Esophagus squamous epithelium (tissue), 5 donors: ENCODE measurements at places on chromosomes 2 and 18.

GRCh38 chr18:72530622-72531021, 13.5 kb downstream of the CBLN2 start:
- DNase-seq, result no peak

GRCh38 chr18:62894681-62895390, 179.5 kb downstream of the PHLPP1 start:
- DNase-seq, result no peak

- DNase-seq, result no peak
Measured at GRCh38 chr2:226934546-226935201, 98.8 kb downstream of the RHBDD1 start.

DNA sequence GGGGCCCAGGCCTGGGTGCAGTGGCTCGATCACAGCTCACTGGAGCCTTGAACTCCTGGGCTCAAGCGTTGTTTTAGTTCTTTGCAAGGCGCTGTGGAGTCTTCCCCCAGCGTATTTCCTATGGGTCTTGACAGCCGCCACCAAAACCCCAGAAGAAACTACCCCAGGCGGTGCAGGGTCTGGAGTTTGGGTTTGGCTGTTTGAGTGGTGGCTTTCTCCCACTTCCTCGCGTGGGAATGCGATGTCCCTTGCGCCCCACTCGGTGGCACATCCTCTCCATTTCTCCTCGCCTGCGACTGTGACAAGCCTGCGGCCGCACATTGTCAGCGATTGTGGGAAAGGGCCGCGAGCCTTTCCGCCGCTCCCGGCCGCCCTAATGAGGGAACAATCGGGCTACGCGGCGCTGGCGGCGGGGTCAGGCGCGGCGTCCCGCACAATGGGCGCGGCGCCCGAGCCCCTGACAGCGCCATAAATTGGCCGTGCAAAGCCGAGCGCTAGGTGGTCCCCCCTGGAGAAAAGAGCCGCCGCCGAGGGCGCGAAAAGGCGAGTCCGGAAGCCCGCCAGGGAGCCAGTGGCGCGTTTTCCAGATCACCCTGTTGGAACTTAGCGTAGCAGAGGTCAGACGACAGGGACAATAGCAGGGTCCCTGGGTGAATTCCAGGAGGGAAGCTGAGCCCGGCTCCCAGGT, 194.9 kb upstream of the POU3F3 start:
- DNase-seq, result no peak

GRCh38 chr18:70127359-70127758, 78.1 kb downstream of the RTTN start:
- DNase-seq, result no peak

DNA sequence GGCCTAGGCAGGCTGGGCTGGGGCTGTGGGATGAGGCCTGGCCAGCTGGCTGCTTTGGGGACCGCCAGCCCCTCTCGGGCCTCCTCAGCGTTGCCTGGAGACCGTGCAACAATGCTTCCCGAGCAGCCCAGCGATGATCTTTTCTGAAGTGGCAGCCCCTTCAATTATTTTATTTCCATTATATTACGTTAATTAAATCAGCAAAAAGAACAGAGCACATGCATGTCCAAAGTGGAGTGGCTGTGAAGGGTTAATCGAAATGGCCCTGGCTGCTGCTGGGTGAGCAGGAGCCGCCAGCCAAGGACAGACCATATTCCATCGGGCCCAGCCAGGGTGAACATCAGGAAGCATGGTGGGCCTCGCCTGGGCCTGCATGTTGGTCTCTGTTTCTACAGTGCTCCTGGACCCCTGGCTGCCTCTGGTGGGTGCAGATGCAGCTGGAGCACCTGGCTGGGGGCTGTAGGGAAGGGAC, 245.5 kb downstream of the MYCN start:
- DNase-seq, result no peak

DNA sequence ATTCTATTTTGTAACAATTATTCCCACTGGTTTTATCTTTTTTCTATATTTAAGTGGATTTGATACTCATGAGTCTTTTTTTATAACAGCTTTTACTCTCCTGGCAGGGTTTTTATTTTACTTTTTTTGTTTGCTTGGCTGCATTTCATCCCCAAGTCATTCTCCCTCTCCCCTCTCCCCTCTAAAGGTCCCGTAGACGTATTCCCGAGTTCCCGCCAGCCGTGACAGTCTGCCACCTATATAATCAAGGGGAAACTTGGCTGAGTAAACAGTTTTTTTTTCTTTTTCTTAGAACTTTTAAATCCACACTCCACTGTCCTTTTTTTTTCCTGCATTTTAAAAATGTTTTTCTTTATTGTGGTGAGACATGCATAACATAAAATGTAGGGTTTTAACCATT, 433.1 kb upstream of the HS6ST1 start:
- no peak for DNase-seq

DNA sequence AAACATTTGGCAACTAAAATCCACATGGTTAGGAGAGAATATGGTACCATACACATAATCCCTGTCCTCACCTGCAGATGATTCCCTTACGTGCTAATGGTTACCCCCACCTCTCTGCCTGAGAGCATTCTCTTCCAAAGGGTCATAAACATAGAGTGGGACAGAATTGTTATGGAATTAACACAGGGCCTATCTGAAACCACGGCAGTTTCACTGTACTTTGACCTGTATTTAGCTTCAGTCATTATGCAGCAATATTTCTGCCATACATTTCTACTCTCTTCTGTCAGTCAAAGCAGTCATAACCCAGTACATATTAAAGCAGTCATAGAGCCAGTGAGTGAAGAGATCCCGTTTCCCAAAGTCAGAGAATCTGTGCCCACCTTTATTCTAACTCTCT, 1128.9 kb upstream of the NXPH2 start:
- no peak for DNase-seq

GRCh38 chr18:9782073-9782857, 74.2 kb downstream of the RAB31 start:
- DNase-seq, result no peak

DNA sequence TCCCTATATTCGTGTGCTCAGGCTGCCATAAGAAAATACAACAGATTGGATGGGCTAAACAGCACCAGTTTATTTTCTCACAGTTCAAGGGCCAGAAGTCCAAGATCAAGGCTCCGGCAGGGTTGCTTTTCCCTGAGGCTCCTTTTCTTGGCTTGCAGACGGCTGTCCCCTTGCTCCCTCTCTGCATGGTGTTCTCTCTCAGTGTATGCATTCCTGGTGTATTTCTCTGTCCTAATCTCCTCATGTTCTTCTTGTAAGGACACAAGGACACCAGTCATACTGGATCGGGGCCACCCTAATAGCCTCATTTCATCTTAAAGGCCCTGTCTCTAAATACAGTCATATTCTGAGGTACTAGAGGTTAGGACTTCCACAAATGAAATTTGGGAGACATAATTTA, 62.6 kb upstream of the SLC16A14 start:
- DNase-seq, result no peak

DNA sequence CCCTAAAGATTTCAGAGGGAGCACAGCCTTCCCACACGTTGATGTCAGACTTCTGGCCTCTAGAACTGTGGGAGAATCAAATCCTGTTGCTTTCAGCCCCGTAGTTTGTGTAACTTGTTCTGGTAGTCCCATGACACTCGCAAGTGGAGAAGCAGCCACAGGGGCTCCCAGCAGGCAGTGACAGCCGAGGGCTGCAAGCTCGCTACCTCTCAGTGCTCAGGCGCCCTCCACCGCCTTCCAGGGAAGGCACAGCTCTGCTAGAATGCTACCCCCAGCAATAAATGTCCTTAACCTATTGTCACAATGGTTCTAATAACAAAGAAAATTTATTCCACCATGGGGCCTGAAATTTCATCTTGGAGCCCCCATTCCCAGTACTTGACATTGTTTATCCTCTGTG, 143.1 kb upstream of the ZNF236 start:
- DNase-seq, result no peak

DNA sequence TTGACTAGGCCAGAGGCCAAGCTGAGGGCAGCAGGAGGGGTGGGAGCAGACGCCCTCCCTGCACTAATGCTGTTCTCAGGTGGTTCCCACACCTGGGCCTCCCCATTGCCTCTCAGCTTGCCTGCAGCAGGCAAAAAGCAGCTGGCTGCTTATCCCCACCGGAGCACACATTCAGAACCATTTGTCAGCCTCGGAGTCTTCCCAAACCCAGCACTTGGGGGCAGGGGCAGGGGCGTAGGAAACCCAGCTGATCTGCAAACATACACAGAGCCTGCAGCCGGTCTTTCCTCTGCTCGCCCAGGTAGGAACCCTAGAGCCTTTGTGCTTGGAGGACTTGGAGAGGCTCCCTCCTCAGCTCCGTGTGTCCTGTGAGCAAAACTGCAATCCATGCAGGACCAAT, 249.8 kb downstream of the CYP26B1 start:
- no peak for DNase-seq

DNA sequence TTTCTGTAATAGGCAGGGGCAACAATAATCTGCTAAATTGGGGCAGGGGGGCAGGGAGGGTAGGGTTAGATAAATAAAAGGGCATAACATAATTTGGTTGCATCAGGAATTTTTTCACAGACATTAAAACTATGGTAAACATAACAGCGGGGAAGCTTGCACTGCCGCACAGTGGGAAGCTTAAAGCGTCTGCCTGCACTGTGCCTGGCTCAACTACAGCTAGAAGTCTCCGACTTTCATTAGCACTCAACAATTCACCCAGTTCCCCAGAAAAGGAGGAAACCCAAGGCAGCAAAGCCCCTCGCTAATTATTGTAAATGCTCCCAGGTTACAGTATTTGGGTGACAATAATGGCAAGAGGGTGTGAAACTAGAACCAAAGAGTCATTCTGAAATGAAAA, 562.9 kb downstream of the ARHGAP15 start:
- DNase-seq, result no peak

- DNase-seq, result no peak
Measured at GRCh38 chr2:190786404-190787166, 94.0 kb upstream of the GLS start.

- no peak for DNase-seq
Measured at GRCh38 chr2:240191001-240191400, 50.5 kb upstream of the OTOS start.

GRCh38 chr18:8163286-8163959, 445.8 kb upstream of the RAB12 start:
- DNase-seq, result no peak
